ENCODE measurements at places on chromosomes 2 and 18. TPM values are rescaled to one million over a fixed set of nuclear protein-coding genes. Genes with fewer than 3 reads are reported as not detected.

TMEM247 gene
- total RNA-seq, result not detected

SLC9A4 gene
- total RNA-seq, result 0.10 TPM

POTEC gene
- total RNA-seq, result not detected

- no peaks in the 10 kb centered on the region for H3K4me1 ChIP-seq
- no peaks in the 10 kb centered on the region for H3K27me3 ChIP-seq
- no peak overlapping the region for H3K27ac ChIP-seq
- H3K4me3 ChIP-seq, result no peak overlapping the region
- no peak for DNase-seq
- H3K36me3 ChIP-seq, result no peaks in the 10 kb centered on the region
These were observed 61.0 kb downstream of the GRB14 start for GRCh38 chr2:164560181-164560792.

DNA sequence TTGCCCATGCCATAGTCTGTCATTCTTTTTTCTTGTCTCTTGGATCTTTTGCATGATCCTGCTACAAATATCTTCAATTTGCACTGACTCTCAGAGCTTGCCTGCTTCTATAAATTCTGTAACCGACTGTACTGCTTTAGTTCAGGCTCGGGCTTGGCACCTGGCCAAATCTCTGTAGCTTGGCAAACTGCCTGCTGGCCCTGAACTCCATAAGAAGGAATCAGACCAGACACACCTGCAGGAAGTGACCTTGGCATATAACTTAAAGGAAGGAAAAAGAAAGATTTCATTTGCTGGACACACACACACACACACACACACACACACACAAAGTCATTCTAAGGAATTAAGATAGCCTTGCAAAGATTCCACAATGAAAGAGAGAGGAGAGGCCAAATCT is 291.2 kb upstream of the DDX18 start:
- H3K4me3 ChIP-seq, result no peak overlapping the region
- H3K27ac ChIP-seq, result no peak overlapping the region
- no peak for DNase-seq
- H3K36me3 ChIP-seq, result no peaks in the 10 kb centered on the region

GRCh38 chr2:21003572-21004180 is 40.2 kb downstream of the APOB start:
- no peak for DNase-seq
- no peak overlapping the region for H3K27ac ChIP-seq
- H3K27me3 ChIP-seq, result peaks cover 4% of the 10 kb centered on the region
- no peaks in the 10 kb centered on the region for H3K36me3 ChIP-seq
- H3K4me1 ChIP-seq, result no peaks in the 10 kb centered on the region

- H3K4me1 ChIP-seq, result peaks cover 9% of the 10 kb centered on the region
- DNase-seq, result peak; percentile 47
- H3K4me3 ChIP-seq, result peak overlapping the region; percentile 74
- H3K27me3 ChIP-seq, result no peaks in the 10 kb centered on the region
- H3K27ac ChIP-seq, result peak overlapping the region; percentile 64
These were observed 35.7 kb upstream of the TAF4B start for GRCh38 chr18:26190506-26190905.

DNA sequence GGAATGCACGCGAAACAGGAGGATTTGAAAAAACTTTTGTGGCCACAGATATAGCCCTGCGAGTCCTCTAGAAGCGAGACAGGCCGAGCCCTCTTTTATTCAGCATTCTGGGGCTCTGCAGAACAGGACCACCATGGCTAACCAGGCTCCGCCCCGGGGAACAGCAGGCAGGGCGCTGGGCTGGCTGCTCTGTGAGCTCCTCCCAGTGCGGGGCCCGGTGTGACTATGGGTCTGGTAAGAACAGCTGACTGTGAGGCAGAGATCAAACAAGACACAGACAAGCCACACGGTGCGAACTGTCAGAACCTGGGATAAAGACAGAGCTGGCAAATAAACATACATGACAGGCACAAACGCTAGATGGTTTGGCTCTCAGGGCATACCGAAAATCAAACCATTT is 15.5 kb downstream of the PXDN start:
- H3K27me3 ChIP-seq, result no peaks in the 10 kb centered on the region
- H3K27ac ChIP-seq, result no peak overlapping the region
- H3K4me3 ChIP-seq, result no peak overlapping the region
- no peak for DNase-seq
- H3K36me3 ChIP-seq, result no peaks in the 10 kb centered on the region

DNA sequence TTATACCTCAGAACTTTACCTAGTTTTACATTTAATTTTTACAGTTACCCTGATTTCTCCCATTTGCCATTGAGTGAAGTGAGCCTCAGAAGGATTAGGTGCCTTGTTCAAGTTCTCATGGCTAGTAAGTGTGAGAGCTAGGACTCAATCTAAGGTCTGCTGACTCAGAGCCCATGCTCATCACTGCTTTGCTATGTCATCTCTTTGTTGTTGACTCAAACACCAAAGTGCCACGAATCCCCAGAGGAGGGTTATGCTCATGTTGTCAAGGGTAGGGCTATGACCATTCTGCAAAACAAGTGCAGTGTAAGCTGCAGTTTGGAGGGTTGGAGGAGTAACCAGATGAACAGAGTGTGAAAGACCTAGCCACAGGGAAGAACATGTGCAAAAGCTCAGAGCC is 185.4 kb upstream of the SKOR2 start:
- H3K4me3 ChIP-seq, result no peak overlapping the region
- no peaks in the 10 kb centered on the region for H3K4me1 ChIP-seq
- no peaks in the 10 kb centered on the region for H3K36me3 ChIP-seq
- DNase-seq, result no peak
- no peak overlapping the region for H3K27ac ChIP-seq
